ENCODE measurements at places on chromosomes 5 and 9. TPM values are rescaled to one million over a fixed set of nuclear protein-coding genes. Genes with fewer than 3 reads are reported as not detected.
A peak's percentile ranks its signal among the peaks of the same experiment; 100 is the strongest.

The EPB41L4B gene
- total RNA-seq = 87.3 TPM

DNA sequence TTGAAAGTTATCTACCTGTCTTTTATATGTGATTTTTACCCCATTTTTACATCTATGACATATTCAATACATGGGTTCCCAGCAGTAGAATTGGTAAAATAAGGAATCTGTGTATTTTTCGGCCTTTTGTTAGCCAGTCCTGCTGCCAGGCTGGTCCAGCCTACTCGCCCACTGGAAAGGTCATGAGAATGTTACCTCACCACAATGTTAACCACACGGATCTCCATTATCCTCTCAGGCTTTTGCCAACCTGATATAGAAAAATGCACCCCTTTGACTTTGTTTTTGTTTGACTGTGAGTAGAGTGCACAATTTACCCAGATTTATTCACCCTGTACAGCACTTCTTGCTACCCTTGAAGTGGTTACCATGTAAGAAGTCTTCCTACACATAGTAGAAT lies 167.2 kb downstream of the CTNND2 start:
- DNase-seq = no peak
- no peak overlapping the region for H3K27ac ChIP-seq
- H3K36me3 ChIP-seq = no peaks in the 10 kb centered on the region
- no peaks in the 10 kb centered on the region for H3K4me1 ChIP-seq
- H3K27me3 ChIP-seq = no peaks in the 10 kb centered on the region

- no peak for DNase-seq
- no peaks in the 10 kb centered on the region for H3K27me3 ChIP-seq
- H3K27ac ChIP-seq = no peak overlapping the region
- no peak overlapping the region for H3K4me3 ChIP-seq
- no peaks in the 10 kb centered on the region for H3K36me3 ChIP-seq
Observed at GRCh38 chr5:104751969-104752368, 1189.4 kb upstream of the NUDT12 start.

- DNase-seq = no peak
- no peak overlapping the region for H3K27ac ChIP-seq
- no peaks in the 10 kb centered on the region for H3K27me3 ChIP-seq
Observed at GRCh38 chr5:95317085-95317484, 32.2 kb upstream of the MCTP1 start.

The C9orf152 gene
- 72.6 TPM for total RNA-seq

- H3K4me3 ChIP-seq = no peak overlapping the region
- H3K36me3 ChIP-seq = no peaks in the 10 kb centered on the region
- H3K4me1 ChIP-seq = no peaks in the 10 kb centered on the region
- H3K27ac ChIP-seq = no peak overlapping the region
Observed at GRCh38 chr5:82537687-82538306, 259.6 kb upstream of the RPS23 start.

The GLDC gene
- total RNA-seq = 0.21 TPM

DNA sequence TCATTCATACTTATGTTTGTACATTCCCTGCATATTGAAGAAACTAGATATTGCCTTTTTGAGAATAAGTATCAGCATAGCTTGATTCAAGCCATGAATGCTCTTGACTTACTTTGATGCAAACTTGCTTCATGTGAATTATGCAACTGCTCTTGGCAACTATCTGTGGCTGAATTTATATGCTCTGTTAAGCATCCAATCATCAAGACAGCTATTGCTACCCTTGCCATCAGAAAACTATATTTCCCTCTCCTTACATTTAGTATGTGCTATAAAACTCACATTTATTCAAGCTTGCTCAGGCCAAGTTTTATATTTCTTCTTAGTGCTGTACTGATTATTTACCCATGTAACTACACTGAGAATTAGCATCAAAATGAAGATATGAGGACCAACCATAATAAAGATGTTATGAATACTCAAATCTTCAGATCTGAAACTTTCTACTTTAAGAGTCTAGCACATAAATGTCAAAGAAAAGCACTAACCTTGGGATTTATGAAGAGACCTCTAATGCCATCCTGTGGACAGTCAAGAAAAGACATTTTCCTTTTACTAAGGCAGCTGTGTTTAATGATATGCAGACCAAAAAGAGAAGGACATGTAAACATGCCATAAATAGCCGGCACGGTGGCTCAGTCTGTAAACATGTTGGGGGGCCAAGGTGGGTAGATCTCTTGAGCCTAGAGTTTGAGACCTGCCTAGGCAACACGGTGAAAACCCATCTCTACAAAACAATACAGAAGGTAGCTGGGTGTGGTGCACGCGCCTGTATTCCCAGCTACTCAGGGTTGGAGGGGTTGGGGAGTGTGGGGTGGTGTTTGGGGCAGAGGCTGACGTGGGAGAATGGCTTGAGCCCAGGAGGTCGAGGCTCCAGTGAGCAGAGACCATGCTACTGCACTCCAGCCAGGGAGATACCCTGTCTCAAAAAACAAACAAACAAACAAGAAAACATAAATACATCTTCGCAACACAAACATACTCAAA lies 267.0 kb upstream of the TYRP1 start:
- no peak overlapping the region for H3K27ac ChIP-seq
- no peaks in the 10 kb centered on the region for H3K36me3 ChIP-seq

The ANKRD18A gene
- 7.2 TPM for total RNA-seq

The DMGDH gene
- 1.4 TPM for total RNA-seq

The C9orf85 gene
- 12.5 TPM for total RNA-seq

The LCNL1 gene
- total RNA-seq = not detected

GRCh38 chr5:137450759-137451158 lies 48.4 kb downstream of the SPOCK1 start:
- H3K4me3 ChIP-seq = no peak overlapping the region
- no peak for DNase-seq
- no peaks in the 10 kb centered on the region for H3K36me3 ChIP-seq
- no peak overlapping the region for H3K27ac ChIP-seq

- DNase-seq = no peak
- no peak overlapping the region for H3K4me3 ChIP-seq
- no peak overlapping the region for H3K27ac ChIP-seq
- no peaks in the 10 kb centered on the region for H3K4me1 ChIP-seq
- H3K36me3 ChIP-seq = no peaks in the 10 kb centered on the region
Observed at GRCh38 chr5:62333250-62333794, 27.3 kb downstream of the KIF2A start.

GRCh38 chr9:108720191-108720642 lies 135.6 kb downstream of the ACTL7B start:
- no peaks in the 10 kb centered on the region for H3K27me3 ChIP-seq
- H3K4me1 ChIP-seq = no peaks in the 10 kb centered on the region
- H3K36me3 ChIP-seq = no peaks in the 10 kb centered on the region
- H3K4me3 ChIP-seq = no peak overlapping the region
- DNase-seq = no peak
- H3K27ac ChIP-seq = no peak overlapping the region

- no peak overlapping the region for H3K4me3 ChIP-seq
- H3K27ac ChIP-seq = no peak overlapping the region
- no peaks in the 10 kb centered on the region for H3K36me3 ChIP-seq
- H3K27me3 ChIP-seq = no peaks in the 10 kb centered on the region
- DNase-seq = no peak
Observed at GRCh38 chr5:83145882-83146331, 68.6 kb downstream of the XRCC4 start.

The MYO10 gene
- 57.9 TPM for total RNA-seq

The SOWAHA gene
- 30.7 TPM for total RNA-seq

DNA sequence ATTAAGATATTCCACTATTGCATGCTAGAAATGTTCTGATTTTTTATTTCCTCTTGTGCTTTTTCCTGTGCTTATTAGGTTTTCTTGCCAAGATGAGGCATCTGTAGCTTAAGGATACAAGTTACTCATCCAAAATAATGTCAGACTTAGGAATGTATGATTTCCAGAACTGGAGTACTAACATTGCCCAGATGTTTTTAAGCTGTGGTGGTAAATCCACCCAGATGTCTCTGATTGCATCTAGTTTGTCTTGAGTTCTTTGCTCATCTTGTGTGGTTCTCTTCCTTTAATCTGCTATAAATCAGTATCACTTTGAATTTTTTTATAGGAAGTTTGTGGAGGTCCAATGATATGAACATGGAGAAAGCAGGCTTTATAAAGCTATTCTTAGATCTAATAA lies 337.5 kb upstream of the ZNF608 start:
- no peaks in the 10 kb centered on the region for H3K27me3 ChIP-seq
- H3K27ac ChIP-seq = no peak overlapping the region
- no peak for DNase-seq
- H3K4me1 ChIP-seq = no peaks in the 10 kb centered on the region
- H3K4me3 ChIP-seq = no peak overlapping the region
- H3K36me3 ChIP-seq = no peaks in the 10 kb centered on the region

DNA sequence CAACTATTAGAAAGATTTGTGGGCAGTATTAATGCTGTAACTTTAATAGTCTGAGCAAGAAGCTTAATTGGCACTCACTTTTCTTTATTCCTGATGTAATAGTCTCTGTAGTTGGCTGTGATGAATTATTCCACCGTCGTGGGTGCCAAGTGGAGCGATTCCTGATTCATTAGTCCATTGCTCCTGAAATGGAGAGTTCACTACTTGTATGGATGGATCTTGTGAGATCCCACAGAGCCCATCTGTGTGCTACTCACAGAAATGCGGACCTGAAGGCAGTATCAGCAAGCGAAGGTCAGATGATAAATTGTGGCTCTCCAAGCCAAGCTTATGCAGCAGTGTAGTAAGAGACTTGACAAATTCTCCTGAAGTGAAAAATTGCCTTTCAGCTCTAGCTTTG lies 212.2 kb downstream of the CHSY3 start:
- H3K4me1 ChIP-seq = no peaks in the 10 kb centered on the region
- H3K36me3 ChIP-seq = no peaks in the 10 kb centered on the region
- H3K27ac ChIP-seq = no peak overlapping the region
- no peak overlapping the region for H3K4me3 ChIP-seq
- DNase-seq = no peak

GRCh38 chr9:134778841-134779411 lies 101.7 kb upstream of the FCN2 start:
- H3K4me1 ChIP-seq = no peaks in the 10 kb centered on the region
- DNase-seq = peak; percentile 37
- H3K36me3 ChIP-seq = no peaks in the 10 kb centered on the region
- no peaks in the 10 kb centered on the region for H3K27me3 ChIP-seq

GRCh38 chr5:155727512-155728145 lies 599.3 kb upstream of the SGCD start:
- DNase-seq = no peak
- peak overlapping the region; percentile 28 for H3K4me3 ChIP-seq
- peaks cover 4% of the 10 kb centered on the region for H3K4me1 ChIP-seq

DNA sequence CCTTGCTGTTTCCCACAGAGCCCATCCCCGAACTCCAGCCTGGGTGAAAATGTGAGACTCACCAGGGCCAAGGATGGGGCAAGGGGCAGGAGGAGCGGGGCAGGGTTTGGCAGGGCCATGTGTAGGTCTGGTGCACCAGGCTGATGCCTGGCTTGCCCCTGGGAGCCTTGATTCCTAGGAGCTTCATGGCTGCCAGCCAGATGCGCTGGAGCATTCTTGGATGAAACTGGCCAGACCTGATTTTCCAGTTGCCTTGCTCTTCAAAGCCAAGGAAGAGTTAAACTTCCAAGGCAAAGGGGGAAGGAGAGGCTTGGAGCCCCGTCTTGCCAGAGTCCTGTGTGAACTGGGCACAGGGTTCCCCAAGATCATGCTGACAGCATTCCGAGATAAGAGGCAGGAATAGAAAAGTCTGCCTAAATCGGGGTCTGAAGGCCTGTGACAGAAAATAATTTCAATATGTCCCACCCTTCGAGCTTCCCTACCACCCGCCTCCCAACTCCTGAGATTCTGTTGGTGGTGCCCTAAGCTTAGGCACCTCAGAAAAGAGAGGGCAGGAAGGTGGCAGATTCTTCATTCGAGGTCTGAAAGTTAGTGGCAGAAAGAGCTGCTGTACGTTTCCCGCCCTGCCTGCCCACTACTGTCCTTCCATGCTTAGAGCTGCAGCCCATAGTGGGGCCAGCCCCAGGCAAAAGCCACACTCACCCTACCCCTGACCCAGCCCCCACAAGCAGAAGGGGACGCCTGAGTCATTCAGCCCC lies 20.4 kb downstream of the FAT2 start:
- no peaks in the 10 kb centered on the region for H3K36me3 ChIP-seq
- no peaks in the 10 kb centered on the region for H3K27me3 ChIP-seq
- H3K4me1 ChIP-seq = no peaks in the 10 kb centered on the region
- no peak overlapping the region for H3K4me3 ChIP-seq
- no peak for DNase-seq

DNA sequence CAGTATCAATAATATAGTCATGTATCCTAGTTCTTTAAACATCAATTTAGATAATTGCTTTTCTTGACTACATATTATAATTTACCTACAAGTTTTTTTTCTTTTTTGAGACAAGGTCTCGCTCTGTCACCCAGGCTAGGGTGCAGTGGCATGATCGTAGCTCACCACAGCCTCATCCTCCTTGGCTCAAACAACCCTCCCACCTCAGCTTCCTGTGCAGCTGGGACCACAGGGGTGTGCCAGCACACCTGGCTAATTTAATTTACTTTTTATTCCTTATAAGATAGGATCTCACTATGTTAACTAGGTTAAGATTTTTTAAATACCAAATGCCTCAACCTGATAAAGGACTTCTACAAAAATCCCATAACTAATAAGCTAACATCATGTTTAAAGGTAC lies 21.1 kb downstream of the UIMC1 start:
- no peak for DNase-seq
- no peaks in the 10 kb centered on the region for H3K4me1 ChIP-seq
- H3K27me3 ChIP-seq = no peaks in the 10 kb centered on the region
- H3K4me3 ChIP-seq = no peak overlapping the region
- peaks cover 4% of the 10 kb centered on the region for H3K36me3 ChIP-seq

The BTNL3 gene
- 71.1 TPM for total RNA-seq

- no peaks in the 10 kb centered on the region for H3K36me3 ChIP-seq
- H3K4me1 ChIP-seq = no peaks in the 10 kb centered on the region
- no peak for DNase-seq
- no peak overlapping the region for H3K4me3 ChIP-seq
Observed at GRCh38 chr9:268616-269015, 54.0 kb downstream of the DOCK8 start.

- no peak for DNase-seq
- no peak overlapping the region for H3K27ac ChIP-seq
- H3K4me1 ChIP-seq = no peaks in the 10 kb centered on the region
- H3K27me3 ChIP-seq = no peaks in the 10 kb centered on the region
- H3K4me3 ChIP-seq = no peak overlapping the region
Observed at GRCh38 chr5:131096774-131097710, 68.0 kb downstream of the HINT1 start.
